Activated T-helper 17 cell treated with anti-CD3 and anti-CD28 coated beads, Interleukin-2, amount 50 U/mL, for 72 hours (primary cell): ENCODE measurements at places on chromosomes 13 and 19.
A peak's percentile ranks its signal among the peaks of the same experiment; 100 is the strongest.

GRCh38 chr19:10694706-10695307, 6.4 kb upstream of the QTRT1 start:
- ATAC-seq, result no peak

- no peak for ATAC-seq
Measured at GRCh38 chr19:9931629-9932028, 4.7 kb downstream of the OLFM2 start.

- no peak for ATAC-seq
Measured at GRCh38 chr19:34067861-34068271, 104.4 kb upstream of the LSM14A start.

- no peak for ATAC-seq
Measured at GRCh38 chr13:41649659-41650058, 192.3 kb downstream of the RGCC start.

- ATAC-seq, result peak; percentile 91
Measured at GRCh38 chr13:114339857-114340534, 25.7 kb downstream of the CHAMP1 start.

DNA sequence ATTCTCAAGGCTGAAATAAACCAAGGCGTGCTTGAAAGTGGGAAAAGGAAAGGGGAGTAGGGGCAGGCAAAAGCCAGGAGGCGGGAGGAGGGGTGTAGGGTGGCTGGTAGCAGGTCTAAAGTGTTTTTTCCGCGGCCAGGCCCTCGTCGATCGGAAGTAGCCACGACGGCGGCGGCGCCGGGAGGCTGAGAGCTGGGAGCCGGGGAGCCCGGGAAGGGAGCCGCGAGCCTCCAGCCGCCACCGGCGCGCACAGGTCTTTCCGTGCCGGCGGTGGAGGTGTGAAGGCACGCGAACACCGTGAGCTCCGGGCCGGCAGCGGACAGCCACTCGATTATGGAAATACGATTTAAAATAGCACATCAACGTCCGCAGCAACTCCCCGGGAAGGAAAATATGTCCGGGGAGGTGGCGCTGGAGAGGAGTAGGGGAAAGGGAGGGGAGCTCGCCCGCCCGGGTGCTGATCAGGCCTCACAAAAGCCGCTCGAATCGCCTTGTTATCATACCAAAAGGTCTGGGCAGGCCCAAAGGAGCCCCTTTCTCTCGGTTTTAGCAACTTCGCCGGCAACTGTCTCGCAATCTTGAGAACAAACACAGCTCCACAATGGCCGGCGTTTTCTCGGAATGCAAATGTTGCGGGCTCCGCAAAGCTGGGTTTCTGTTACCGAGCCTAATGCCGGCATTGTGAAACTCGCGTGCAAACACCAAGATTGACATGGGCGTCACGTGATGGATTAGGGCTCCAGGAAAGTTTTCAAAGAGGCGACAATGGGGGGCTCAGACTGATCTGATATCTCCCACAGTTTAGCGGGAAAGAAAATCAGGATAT, 2.9 kb upstream of the PCDH8 start:
- peak; percentile 18 for ATAC-seq

DNA sequence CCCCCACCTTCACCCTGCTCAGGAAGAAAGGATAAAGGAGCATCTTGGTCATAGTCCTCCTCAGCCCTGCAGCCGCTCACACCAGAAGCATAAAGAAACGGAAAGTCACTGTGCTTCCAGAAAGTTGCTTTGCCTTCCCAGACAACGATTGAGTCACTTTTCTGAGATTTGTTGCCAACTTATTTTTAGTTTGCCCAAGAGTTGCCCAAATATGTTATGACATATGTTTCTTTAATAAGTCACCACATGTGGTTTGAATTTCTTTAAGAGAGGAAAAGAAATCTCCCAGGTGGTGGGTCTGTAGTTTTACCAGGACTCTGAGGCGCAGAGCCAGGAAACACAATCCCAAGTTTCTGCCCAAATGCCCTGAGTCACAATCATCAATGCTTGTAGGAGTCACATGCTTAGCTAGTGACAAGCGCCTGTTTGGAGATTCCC, 63.4 kb upstream of the LRCH1 start:
- ATAC-seq, result no peak

GRCh38 chr13:111393221-111393790, 72.9 kb downstream of the TEX29 start:
- ATAC-seq, result no peak

DNA sequence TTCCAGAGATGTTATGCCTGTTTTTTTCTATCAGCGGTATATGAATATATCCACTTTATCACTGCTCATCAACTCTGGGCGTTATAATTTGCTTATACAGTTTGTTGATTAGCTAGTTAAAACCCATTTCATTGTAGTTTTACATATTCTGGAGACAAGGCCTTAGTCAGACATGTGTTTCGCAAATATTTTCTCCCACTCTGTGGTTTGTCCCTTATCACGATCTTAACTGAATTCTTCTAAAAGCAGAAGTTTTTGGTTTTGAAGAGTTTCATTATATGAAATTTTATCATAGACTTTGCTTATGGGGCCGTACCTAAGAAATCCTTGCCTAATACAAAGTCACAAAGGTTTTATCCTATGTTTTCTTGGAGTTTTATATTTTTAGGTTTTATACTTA, 84.6 kb downstream of the FRY start:
- ATAC-seq, result no peak

DNA sequence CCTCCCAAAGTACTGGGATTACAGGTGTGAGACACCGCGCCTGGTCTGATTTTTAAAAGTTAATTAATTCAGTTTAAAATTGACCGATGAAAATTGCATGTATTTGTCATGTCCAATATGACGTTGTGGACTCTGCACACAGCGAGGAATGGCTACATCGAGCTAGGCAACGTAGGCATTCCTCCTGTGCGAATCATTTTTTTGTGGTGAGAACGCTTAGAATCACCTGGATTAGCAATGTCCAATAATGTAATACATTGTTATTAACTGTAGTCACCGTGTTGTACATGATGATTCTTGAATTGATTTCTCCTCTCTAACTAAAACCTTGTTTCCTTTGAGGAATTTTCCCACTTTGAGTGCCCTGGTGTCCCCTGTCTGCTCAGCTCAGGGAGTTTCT, 3.4 kb downstream of the LAIR2 start:
- ATAC-seq, result no peak

- no peak for ATAC-seq
Measured at GRCh38 chr13:45219123-45219891, 18.5 kb upstream of the KCTD4 start.

DNA sequence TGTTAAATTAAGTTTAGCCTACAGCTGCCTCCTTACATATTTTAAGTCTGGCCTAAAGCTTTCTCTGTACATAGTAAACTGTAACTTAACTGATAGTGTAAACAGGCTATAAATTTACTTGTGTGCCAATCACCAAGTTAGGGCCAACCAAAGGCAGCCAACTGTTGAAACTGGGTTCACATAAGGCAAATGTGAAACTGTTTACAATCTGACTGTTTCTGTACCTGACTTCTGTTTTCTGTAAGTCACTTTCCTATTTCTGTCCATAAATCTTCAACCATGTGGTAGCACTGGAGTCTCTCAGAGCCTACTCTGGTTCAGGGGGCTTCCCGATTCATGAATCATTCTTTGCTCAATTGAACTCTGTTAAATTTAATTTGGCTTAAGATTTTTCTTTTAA, 103.1 kb downstream of the RAP2A start:
- peak; percentile 34 for ATAC-seq

- ATAC-seq, result no peak
Measured at GRCh38 chr19:10692673-10693264, 8.5 kb upstream of the QTRT1 start.

DNA sequence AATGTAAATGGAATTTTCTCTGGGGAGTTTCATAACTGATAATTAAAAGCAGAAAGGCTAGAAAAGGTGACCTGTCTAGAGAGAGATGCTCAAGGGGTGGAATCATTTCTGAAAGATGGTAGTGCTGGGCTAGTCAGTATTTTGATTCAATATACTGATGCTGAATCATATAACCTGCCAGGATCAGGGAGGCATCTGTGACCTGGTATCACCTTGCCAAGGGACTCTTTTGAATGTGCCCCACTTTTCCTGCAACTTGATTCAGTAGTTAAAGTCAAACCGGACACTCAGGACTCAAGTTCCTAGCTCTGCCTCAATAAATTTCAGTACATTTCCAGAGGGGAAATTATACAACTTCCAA, 15.8 kb downstream of the LCP1 start:
- peak; percentile 51 for ATAC-seq

GRCh38 chr13:32585550-32586079, 637 bp upstream of the PDS5B start:
- no peak for ATAC-seq

DNA sequence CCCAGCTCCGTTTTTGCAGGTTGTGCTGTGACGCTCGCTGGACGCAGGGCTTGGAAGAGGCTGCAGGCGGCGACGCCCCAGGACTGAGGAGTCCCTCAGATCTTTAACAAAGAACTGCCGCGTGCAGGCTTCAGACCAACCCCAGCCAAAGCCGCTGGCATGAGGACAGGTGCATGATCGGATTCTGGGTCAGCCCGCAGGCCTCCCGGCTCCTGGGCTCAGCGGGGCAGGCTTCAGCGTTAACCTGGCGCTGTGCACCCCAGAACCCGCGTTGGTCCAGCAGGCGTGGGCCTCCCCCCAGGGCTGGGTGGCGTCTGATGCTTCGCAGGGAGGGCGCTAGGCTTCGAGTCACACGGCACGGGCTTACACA, 920 bp upstream of the TIMM13 start:
- ATAC-seq, result no peak

- no peak for ATAC-seq
Measured at GRCh38 chr19:55696301-55697068, 21.5 kb downstream of the EPN1 start.

DNA sequence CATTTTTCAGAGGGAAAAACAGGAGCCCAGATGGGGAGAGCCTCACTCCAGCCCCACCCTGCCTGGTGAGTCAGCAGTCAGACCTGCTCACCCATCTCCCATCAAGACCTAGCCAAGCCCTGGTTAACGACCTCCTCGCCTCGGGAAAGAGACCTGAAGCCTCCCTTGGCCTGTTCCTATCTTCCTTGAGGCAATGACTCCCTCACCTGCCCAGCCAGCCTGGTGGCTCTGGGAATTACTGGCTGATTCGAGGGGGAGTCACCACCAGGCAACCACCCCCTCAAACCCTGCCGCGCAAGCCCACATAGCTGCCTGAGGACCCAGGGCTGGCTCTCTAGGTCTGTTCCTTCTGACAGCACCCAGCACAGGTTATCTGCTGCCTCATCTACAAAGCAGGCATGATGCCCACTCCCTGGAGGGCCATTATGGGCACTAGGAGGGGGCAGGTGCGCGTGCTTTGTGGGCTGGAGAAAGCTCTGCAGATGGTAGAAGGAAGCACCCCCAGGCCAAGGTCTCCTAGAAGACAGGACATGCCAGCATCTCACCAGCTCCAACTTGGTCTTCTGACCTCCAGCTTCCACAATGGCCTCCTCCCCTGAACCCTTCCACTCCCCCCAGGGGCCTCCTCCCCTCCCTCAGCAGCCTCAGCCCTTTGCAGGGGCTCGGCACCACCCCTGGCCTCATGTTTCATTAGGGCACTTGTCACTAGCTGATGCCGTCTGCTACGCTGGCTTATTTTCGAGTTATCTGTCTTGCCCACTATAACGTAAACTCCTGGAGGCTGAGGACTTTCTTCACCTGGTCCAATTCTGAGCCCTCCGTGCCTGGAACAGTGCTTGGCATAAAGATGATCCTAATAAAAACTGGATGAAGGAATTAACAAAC, 10.4 kb downstream of the DEDD2 start:
- no peak for ATAC-seq

- ATAC-seq, result no peak
Measured at GRCh38 chr13:49097374-49097773, 121.7 kb downstream of the FNDC3A start.

- ATAC-seq, result no peak
Measured at GRCh38 chr13:104382951-104383350, 1316.7 kb upstream of the SLC10A2 start.

GRCh38 chr13:94435604-94436226, 43.8 kb downstream of the DCT start:
- peak; percentile 63 for ATAC-seq

DNA sequence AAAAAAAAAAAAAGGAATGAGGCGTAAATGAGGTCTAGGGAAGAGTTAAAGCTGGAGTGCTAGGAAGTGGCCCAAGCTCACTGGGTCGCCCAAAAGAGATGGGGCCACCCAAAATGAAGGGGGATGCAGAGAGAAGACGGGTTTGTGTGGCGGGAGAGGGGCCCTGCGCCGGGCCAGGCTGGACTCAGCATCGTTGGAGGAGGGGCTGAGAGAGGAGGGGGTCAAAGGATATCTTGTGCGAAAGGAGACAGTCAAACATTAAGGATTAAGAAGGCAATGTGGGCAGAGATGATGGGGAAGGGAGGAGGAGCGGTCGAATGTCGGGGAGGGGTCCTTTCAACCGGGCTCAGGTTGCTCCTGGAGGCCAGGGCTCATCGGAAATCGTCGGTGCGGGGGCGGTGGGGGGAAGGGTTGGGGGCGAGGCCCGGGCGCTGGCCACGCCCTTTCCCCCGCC, 825 bp upstream of the CARM1 start:
- ATAC-seq, result no peak

DNA sequence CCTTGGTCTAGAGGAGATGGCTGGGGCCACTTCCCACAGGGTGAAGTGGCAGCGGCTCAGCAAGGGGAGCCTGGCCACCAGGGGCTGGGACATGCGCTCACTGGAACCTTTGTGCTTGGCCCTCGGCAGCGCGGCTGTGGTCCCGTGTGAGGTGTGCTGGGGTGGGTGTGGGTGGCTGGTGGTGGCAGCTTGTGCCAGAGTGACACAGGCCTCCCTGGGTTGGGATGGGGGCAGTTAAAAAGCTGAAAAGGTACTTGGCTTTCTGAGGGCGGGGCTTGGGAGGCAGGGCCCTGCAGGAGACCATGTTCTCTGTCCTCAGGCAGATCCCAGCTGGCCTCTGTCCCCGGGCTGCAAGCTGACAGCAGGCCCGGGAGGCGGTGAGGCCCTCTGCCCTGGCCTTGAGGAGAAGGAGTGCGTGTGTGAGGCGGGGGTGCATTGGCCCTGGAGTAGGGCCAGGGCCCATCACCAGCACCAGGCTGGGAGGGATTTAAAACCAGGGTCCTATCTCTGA, 17.3 kb downstream of the MPND start:
- ATAC-seq, result no peak

GRCh38 chr13:51148952-51149573, 38.0 kb upstream of the C13orf42 start:
- ATAC-seq, result no peak

- no peak for ATAC-seq
Measured at GRCh38 chr13:30299786-30300185, 7.6 kb downstream of the KATNAL1 start.

GRCh38 chr19:13425151-13425550, 81.1 kb downstream of the CACNA1A start:
- no peak for ATAC-seq

DNA sequence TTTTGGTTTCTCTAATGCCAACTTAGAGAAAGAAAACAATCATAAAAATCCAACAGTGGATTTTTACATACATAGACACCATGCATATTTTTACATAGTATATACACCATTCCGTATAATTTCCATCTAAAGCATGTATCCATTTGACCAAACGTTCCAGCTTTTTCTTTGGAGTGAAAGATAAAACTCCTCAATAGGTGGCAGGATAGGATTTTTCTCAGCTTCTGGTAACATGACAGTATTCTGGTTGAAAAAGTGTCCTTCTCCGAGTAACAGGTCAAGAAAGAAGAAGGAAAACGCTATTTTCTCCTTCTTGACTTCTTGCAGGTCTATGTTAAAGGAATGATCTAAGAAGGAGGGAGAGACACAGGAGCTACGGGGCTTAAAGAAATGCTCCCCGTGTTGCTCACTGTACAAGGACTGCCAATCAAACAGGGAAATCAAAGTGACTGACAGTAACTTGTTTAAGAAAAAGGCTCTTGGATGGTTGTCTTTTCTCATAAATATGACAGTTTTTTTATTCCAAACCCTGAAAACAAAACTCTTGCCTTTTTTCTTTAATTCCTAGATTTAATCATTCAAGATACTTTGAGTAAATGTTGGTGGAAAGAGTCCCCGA, 11.5 kb downstream of the FLT1 start:
- ATAC-seq, result no peak
